Lung microvascular endothelial cell (primary cell): ENCODE measurements at places on chromosomes 2 and 18. TPM values are rescaled to one million over a fixed set of nuclear protein-coding genes. Genes with fewer than 3 reads are reported as not detected.

- DNase-seq = no peak
Observed at GRCh38 chr2:144430722-144431391, 89.1 kb downstream of the ZEB2 start.

DNA sequence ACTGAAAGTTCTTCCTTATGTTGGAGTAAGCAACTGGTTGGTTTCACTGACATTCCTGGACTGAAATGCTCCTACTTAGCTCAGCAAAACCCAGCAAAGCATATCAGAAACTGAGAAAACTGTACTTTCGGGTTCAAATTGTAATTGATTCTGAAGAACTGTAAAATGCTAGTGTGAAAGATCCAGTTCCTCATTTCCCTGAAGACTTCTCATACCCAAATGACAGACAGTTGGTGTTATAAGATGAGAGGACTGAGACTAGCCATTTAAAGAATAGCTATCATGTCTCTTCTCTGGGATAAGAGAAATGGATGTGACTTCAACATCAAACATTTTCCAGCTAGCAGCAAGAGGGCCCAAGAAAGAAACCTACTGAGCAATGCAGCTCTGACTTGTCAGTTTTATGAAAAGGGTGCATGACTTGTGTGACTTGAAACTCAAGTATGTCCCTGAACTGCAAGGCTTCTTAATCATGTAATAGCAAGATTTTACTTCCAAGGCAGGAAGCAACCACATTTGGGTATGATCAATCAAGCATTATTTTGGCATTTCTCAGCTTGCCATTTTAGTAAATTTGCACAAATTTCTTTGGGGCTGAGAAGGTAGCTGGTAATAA is 420.3 kb upstream of the MMADHC start:
- DNase-seq = no peak

- no peak for DNase-seq
Observed at GRCh38 chr2:43203373-43203772, 23.0 kb downstream of the ZFP36L2 start.

GRCh38 chr18:3692691-3693090 is 242.7 kb downstream of the TGIF1 start:
- DNase-seq = no peak

GRCh38 chr18:50397023-50397422 is 22.2 kb downstream of the SKA1 start:
- DNase-seq = no peak

GRCh38 chr2:70558195-70558808 is 4.7 kb upstream of the TGFA start:
- no peak for DNase-seq

GRCh38 chr2:74033375-74033774 is 48.7 kb downstream of the TET3 start:
- no peak for DNase-seq

DNA sequence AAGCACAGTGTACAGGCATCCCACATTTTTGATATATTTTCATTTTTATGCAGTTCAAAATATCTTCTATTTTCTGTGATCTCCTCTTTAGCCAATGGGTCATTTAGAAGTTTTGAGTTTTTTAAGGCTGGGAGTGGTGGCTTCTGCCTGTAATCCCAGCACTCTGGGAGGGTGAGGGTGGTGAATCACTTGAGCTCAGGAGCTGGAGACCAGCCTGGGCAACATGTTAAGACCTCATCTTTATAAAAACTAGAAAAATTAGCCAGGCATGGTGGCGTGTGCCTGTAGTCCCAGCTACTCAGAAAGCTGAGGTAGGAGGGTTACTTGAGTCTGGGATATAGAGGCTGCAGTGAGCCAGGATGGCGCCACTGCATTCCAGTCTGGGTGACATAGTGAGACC is 17.8 kb downstream of the UBR3 start:
- DNase-seq = no peak

GRCh38 chr2:68536000-68536399 is 68.6 kb downstream of the APLF start:
- no peak for DNase-seq

DNA sequence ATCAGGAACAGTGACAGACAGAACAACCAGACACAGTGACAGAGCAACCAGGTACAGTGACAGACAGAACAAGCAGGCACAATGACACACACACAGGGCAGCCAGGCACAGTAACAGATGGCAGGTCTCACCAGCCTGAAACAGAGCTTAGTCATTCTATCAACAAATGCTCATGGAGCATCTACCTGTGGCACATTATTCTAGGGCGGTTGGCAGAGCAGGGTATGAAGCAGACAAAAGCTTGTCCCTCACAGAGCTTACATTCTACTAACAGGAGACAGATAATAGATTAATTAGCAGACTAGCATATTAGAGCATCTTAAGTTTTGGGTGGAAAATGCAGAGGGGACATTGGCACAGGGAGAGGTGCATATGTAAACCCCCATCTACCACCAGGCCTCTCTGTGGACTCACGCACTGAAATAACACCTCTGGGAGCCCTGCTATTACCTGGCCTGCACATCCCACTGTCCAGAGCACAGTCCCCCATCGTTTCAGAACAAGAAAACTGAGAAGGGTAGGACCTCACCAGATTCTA is 64.1 kb upstream of the RAB6C start:
- DNase-seq = no peak

DNA sequence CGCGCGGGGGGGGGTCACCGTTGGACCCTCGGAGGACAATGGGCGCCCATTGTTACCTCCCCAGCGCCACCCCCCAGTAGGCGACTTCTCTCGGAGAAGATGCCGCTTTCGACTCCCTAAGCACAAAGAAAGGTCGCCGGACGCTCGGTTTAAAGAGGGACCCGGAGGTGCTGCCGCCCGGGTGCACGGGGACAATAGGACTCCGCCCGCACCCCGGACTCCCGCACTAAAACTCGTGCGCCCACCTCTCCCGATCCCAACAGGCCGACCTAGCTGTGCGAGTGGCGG is 318 bp upstream of the CDC42EP3 start:
- no peak for DNase-seq

GRCh38 chr2:175687465-175687864 is 314.6 kb downstream of the LNPK start:
- DNase-seq = no peak

DNA sequence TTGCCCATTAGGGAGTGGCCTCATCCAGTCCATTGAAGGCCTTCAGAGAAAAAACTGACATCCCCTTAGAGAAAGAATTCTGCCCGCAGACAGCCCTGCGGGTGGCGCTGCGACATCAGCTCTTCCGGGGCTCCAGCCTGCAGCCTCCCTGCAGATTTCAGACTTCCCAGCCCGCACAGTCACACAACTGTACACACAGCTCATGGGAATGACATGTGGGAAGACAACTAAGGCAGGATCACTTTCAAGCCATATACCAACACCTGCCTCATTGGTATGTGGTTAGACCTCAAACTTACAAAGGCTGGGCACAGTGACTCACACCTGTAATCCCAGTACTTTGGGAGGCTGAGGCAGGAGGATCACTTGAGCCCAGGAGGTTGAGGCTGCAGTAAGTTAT is 24.8 kb upstream of the TUBB6 start:
- peak; percentile 53 for DNase-seq

GRCh38 chr2:13056259-13056843 is 339.6 kb downstream of the TRIB2 start:
- peak; percentile 47 for DNase-seq

GRCh38 chr2:189536830-189537229 is 43.8 kb downstream of the SLC40A1 start:
- no peak for DNase-seq

- DNase-seq = no peak
Observed at GRCh38 chr2:53672881-53673522, 94.6 kb upstream of the CHAC2 start.

DNA sequence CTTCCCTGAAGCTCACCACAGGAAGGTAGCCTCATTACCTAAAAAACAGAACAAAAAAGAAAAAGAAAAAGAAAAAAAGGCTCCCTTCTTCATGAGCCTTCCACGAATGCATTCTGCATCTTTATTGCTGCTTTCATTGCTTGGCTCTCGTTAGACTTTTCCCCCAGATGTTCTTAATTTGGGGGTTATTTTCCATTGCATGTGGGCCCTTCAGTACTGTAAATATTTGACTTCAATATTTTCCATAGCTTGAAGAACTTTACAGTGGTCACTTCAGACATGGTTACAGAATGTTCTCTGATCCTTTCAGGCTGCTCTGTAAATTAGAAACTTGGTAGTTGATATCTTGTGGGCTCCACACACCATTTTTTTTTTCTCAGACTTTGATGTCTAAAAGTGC is 65.6 kb upstream of the COPS8 start:
- no peak for DNase-seq

DNA sequence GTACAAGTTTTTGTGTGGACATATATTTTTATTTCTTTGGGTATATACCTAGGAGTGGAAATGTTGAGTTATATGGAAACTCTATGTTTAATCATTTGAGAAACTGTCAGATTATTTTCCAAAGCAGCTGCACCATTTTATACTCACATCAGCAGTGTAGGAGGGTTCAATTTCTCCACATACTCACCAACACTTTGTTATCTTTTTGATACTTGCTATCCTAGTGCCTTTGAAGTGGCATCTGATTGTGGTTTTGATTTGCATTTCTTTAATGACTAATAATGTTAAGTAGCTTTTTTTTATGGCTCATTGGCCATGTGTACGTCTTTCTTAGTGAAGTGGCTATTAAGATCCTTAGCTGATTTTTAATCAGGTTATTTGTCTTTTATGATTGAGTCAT is 64.7 kb upstream of the SLC8A1 start:
- no peak for DNase-seq

DNA sequence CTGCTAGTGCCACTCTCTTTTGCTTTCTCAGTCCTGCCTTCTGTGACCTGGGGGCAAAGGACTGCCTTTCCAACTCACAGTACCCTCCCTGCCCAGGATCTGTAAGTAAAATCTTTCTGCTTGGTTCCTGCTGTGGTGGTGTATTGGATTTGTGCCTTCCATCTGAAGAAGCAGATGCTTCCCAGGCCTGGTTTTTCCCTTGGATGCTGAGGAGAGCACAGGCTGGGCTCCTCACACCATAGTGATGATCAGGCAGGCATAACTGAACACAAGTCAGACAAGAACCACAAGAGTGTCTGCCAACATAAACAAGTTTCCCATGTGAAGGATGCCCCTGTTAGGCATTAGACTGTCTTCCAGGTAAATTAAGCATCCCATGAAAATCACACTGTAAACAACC is 121.3 kb upstream of the NRXN1 start:
- DNase-seq = no peak

DNA sequence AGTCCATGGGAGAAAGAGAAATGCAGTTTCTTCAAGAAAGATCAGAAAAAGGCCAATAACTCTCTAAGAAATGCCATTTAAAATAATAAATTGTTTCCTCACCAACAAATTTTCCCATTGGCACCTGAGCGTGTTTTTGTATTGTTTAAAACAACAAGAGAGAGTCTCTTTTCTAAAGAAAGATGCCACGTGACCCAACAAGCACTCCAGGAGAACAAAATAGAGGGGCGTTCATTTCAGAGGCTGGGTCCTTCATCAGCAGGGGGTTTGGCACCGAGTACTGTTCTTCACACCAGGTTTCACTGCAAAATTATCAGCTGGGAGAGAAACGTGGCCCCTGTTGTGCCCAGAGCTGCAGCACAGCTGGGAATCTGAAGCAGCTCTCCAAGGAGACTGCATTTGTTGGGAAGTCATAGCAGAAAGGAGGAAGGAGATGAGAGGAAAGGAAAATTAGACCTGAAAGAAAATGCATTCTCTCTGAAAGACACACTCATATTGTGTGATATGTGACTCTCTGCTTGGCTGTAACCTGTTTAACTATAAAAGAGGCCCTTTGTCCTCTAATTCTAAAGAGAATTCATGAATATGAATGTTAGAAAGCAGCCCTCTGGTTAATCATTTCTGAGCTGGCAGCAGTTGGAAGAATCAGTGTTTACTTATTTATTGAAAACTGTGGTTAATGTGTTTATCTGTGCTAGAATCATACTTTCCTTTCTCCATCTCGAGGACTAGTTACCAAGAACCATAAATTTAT is 205.3 kb upstream of the CDH20 start:
- no peak for DNase-seq

DNA sequence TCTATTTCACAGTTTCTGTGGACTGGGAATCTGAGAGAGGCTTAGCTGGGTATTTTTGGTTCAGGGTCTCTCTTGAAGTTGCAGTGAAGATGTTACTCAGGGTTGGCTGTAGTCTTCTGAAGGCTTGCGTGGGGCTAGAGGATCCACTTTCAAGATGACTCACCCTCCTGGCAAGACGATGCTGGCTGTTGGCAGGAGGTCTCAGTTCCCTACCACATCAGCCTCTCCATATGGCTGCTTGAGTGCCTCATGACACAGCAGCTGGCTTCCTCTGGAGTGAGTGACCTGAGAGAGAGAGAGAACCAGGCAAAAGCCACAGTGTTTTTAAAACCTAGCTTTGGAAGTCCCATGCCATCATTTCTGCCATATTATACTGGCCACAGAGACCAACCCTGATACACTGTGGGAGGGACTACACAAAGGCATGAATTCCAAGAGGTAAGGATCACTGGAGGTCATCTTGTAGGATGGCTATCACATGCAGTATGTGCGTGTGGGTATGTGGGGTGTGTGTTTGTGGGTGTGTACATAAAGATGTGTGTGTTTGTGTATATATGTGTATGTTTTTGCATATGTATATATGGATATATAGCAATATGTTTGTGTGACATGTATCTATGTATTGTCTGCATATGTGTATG is 25.1 kb downstream of the DNPEP start:
- DNase-seq = peak; percentile 79

DNA sequence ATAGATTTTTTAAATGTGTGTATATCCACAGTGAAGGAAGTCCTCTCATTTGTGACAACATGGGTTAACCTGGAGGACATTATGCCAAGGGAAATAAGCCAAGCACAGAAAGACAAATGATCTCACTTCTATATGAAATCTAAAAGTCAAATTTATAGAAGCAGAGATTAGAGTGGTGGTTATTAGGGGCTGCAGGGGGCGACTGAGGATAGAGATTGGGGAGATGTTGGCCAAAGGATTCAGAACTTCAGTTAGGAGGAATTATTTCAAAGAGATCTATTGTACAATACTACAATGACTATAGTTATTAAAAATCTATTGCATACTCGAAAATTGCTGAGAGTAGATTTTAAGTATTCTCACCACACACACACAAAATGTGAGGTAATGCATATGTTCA is 252.4 kb upstream of the SLC39A10 start:
- no peak for DNase-seq

DNA sequence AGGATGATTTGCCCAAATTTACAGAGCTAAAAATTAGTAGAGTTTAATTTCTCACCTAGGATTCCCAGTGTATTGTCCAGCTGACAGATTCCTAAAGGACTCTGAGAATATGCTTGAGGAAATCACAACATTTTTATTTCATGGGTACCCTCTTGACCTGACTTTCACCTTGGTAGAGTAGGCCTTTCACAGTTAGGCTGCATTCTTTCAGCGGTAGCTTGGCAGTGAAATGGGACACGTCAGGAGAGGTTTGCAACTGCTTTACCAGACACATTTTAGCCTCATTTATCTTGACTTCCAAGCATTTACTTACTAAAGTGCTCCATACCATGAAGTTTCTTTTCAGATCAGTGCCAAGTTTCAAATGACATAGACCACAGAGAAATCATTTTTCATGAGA is 937.9 kb upstream of the LRRTM1 start:
- no peak for DNase-seq

- no peak for DNase-seq
Observed at GRCh38 chr2:129903586-129904425, 75.7 kb upstream of the RAB6C start.

Gene UGT1A6
- total RNA-seq = not detected in 2 replicates

Gene MGAT4A
- 3.8 and 10.9 TPM in 2 replicates for total RNA-seq

Gene RBFA
- 24.8 and 27.9 TPM in 2 replicates for total RNA-seq

Gene ABCG5
- total RNA-seq = not detected in 2 replicates

Gene CD207
- total RNA-seq = under 0.01 TPM in 1 of 2 replicates, not detected in the other

Gene NBAS
- 64.9 and 94.8 TPM in 2 replicates for total RNA-seq

Gene NYAP2
- not detected in 2 replicates for total RNA-seq

Gene SCRN3
- 11.6 and 13.7 TPM in 2 replicates for total RNA-seq

Gene DSC3
- total RNA-seq = under 0.01 and 0.22 TPM in 2 replicates

Gene ANKRD23
- 0.44 and 0.79 TPM in 2 replicates for total RNA-seq
